ENCODE measurements at places on chromosomes 2 and 18. TPM values are rescaled to one million over a fixed set of nuclear protein-coding genes. Genes with fewer than 3 reads are reported as not detected.
A peak's percentile ranks its signal among the peaks of the same experiment; 100 is the strongest.

- DNase-seq, result no peak
- no peaks in the 10 kb centered on the region for H3K27me3 ChIP-seq
- 0 out of 2 replicates have a peak overlapping the region, but pooled peaks have one; percentile 15 for H3K27ac ChIP-seq
- H3K4me1 ChIP-seq, result peaks cover 70% of the 10 kb centered on the region
These were observed 31.8 kb downstream of the CRIM1 start for GRCh38 chr2:36387258-36387916.

- H3K4me3 ChIP-seq, result no peak overlapping the region
- no peak overlapping the region for H3K27ac ChIP-seq
- H3K27me3 ChIP-seq, result no peaks in the 10 kb centered on the region
- H3K36me3 ChIP-seq, result no peaks in the 10 kb centered on the region
- H3K4me1 ChIP-seq, result peaks cover 2% of the 10 kb centered on the region
These were observed 47.4 kb upstream of the TCF4 start for GRCh38 chr18:55635439-55635838.

DNA sequence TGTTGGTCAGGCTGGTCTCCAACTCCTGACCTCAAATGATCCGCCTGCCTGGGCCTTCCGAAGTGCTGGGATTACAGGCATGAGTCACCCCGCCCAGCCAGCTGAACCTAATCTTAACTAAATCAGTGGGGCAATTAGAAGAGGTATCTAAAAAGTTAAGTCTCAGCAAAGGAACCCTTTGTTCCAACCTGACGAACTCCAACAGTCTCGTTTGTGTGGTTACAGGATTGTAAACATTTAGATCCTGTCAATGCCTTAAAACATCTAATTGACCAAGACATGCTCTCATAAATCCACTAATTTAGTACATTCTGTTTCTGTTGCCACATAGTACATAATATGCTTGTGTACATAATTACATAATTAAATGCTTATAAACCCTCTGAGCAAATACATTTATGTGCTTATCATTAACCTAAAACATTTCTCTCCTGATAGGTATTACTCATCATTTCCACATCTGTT, 31.1 kb upstream of the STK39 start:
- H3K36me3 ChIP-seq, result no peaks in the 10 kb centered on the region
- no peaks in the 10 kb centered on the region for H3K4me1 ChIP-seq
- H3K27me3 ChIP-seq, result no peaks in the 10 kb centered on the region

DNA sequence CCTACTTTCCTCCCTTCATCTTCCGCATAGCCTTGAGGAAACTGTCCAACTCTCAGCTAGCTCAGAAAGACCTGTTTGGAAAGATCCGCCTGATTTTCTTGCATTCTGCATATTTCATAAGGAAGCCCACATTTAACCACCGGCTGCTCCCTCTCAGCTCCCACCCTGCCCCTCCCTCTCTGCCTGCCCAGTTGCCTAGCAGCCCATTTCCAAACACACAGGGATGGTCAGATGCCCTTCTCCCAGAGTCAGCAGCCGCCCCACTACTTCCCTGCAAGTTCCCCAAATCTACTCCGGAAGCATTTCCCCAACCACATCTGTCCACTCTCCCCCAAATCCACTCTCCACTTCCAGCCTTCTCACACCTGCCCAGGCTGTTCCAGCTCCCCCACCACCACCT, 96.0 kb downstream of the TNS1 start:
- H3K4me1 ChIP-seq, result peaks cover 4% of the 10 kb centered on the region
- no peak overlapping the region for H3K27ac ChIP-seq
- no peaks in the 10 kb centered on the region for H3K36me3 ChIP-seq
- H3K27me3 ChIP-seq, result no peaks in the 10 kb centered on the region

GRCh38 chr2:205556841-205557539, 125.3 kb upstream of the NRP2 start:
- H3K4me1 ChIP-seq, result peaks cover 13% of the 10 kb centered on the region
- no peak overlapping the region for H3K4me3 ChIP-seq

GRCh38 chr2:195722075-195722474, 65.0 kb downstream of the SLC39A10 start:
- no peak overlapping the region for H3K4me3 ChIP-seq
- peaks cover 14% of the 10 kb centered on the region for H3K36me3 ChIP-seq
- DNase-seq, result no peak
- peaks cover 21% of the 10 kb centered on the region for H3K4me1 ChIP-seq

GPR45 gene
- total RNA-seq, result 0.23 TPM

CFAP221 gene
- 0.23 TPM for total RNA-seq
